ENCODE measurements at places on chromosomes 3 and 15. TPM values are rescaled to one million over a fixed set of nuclear protein-coding genes. Genes with fewer than 3 reads are reported as not detected.

Gene ARIH1
- polyA plus RNA-seq, result 68.3 TPM

Gene ARL6
- 9.9 TPM for polyA plus RNA-seq

Gene CHRNB4
- polyA plus RNA-seq, result 1.9 TPM

DNA sequence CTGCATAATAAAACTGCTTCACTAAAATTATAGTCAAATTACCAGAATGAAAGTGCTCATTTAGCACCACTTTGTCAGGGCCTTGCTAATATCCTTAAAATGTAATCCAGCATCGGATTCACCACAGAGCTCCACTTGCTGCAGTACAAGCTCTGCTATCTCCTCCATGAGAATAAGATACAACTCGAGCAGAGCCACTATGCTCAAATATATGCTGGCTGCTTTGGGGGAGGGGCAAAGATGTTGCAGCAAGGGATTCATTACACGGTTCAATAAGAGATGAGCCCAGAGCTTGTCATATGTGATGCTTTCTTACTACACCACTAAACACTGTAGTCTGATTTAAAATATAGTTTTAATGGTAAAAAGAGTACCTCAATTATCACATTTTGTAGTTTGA, 72.2 kb downstream of the DLG1 start:
- H3K36me3 ChIP-seq, result no peaks in the 10 kb centered on the region
- H3K4me1 ChIP-seq, result no peaks in the 10 kb centered on the region
- no peak overlapping the region for H3K27ac ChIP-seq

DNA sequence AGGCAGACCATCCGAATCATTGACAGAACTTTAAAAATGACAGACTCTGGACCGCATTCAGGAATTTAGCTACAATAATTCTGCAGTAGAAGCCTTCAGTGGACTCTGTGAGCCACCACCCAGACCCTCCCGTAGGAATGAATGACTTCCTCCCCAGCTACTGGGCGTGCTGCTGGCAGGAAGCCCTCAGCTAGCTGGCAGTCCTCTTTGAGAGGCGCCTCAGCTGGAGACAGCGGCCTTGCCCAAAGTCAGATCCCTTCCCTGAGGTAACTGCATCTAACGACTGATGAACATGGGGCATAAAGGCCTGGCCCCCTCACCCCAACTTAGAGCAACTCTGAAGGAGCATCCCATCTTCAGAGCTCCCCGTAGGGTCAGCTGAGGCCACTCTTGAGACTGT, 25.8 kb downstream of the CRABP1 start:
- no peaks in the 10 kb centered on the region for H3K4me1 ChIP-seq
- no peak overlapping the region for H3K4me3 ChIP-seq
- H3K27me3 ChIP-seq, result no peaks in the 10 kb centered on the region
- H3K36me3 ChIP-seq, result no peaks in the 10 kb centered on the region
- no peak for DNase-seq

- no peak overlapping the region for H3K4me3 ChIP-seq
- no peak overlapping the region for H3K27ac ChIP-seq
- DNase-seq, result no peak
- no peaks in the 10 kb centered on the region for H3K36me3 ChIP-seq
- H3K27me3 ChIP-seq, result no peaks in the 10 kb centered on the region
- no peaks in the 10 kb centered on the region for H3K4me1 ChIP-seq
These were observed 51.7 kb upstream of the ACP3 start for GRCh38 chr3:132265488-132265887.

Measured in adrenal gland (tissue), 19 donors.